Caco-2 (cell line): ENCODE measurements at places on chromosomes 4 and X. TPM values are rescaled to one million over a fixed set of nuclear protein-coding genes. Genes with fewer than 3 reads are reported as not detected.
A peak's percentile ranks its signal among the peaks of the same experiment; 100 is the strongest.

DNA sequence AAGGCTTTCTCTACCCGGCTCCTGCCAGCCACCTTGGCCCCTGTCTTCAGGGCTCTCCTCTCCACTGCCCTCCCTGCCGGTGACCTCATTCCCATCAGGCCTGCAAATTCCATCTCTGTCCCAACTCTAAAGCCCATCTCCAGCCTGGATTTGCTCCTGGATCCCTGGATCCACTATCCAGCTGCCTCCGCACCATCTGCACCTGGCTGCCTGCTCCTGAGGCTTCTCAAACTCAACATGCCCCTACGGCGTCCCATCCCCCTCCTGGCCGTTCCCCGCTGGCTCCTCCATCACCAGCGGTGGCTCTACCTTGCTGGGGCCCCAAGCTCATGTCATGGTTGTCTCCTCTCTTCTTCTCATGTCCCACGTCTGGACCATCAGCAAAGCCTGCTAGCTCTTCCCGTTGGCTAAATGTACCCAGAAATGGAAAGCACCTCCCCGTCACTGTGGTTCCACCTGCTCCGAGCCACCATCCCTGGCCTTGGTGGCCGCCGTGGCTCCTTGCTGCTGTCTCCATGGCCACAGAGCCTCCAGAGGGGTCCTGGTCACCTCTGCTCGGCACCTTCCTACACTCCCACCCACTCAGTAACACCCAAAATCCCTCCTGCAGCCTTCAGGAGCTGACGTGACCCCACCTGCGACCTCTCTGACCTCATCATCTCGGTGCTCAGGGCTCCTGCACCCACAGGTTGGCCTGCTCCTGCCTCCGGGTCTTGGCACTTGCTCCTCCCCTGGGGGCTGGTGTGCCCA, 58.5 kb downstream of the ADRA2C start:
- no peak for DNase-seq

DNA sequence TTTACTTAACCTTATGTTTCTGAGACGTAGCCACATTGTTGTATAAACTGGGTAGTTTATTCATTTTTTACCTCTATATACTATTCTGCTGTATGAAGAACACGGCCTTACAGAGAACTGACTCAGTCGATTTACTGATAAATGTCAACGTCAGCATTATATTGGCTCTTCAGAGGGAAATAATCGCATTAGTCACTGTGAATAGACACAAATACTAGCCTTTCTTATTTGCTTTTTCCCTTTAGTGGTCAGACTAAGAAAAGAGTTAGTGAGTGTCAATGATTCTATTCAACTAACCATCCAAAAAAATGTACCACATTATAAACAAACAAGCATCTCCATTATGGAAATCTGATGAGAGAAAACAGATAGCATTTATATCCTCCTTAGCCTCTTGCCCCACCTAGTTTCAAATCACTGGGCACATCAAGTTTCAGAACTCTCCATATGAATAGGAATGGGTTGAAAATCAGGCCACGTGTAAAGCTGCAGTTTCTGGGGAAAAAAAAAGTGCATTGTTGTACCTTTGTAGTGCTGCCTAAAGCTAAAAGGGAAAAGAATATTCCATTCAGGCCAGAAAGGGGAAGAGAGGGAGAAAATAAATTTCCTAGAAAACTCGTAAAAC, 146.7 kb upstream of the VCX3A start:
- no peak for DNase-seq

DNA sequence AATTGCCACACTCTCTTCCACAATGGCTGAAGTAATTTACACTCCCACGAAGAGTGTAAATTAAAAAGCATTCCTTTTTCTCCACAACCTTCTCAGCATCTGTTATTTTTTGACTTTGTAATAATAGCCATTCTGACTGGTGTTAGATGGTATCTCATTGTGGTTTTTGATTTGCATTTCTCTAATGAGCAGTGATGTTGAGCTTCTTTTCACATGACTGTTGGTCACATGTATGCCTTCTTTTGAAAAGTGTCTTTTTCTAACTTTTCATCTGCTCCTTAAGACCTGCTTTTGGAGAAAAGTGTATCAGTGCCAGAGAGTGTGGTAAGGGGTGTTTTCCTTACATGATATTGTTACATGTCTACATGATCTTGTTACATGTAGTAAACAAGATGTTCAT, 25.7 kb downstream of the GUCY1A1 start:
- no peak for DNase-seq

GRCh38 chr4:75698162-75698962, 25.2 kb upstream of the G3BP2 start:
- DNase-seq: no peak

Gene GAGE2A
- total RNA-seq: not detected in 2 replicates

Gene POU3F4
- total RNA-seq: not detected in 2 replicates

GRCh38 chr4:74501579-74501978, 56.6 kb downstream of the AREG start:
- no peak for DNase-seq

Gene ADH7
- not detected in 2 replicates for total RNA-seq

DNA sequence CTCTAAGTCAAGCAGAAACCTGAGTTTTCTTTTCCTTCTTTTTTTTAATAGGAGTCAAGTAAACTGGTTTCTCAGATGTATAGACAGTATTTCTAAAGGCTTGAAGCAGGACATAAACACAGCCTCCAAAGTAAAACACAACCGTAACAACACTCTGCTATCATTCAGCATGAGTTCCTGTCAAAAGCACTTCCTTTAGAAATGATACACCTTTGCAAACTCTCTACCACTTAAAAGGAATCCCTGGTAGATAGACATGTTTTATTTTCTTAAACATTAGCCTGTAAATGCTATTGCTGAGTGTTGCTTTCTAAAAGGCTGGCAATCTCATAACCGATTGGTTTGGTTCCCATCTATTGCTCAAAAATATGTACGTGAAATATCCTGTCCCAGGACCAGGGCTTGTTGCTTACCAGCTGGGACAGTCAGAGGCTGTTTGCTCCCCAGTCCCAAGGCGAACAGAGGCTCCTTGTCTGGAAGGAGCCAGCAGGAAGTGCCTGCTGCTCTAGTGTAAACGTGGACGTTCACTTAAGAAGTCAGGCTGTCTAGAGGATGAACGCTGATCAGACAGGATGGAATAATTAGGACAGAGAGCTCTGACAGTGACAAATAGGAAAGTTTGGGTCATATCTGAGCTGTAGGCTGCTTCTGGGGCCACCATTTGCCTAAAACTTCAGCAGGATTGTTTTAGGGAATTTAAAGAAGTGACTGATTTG, 173.9 kb upstream of the KLF3 start:
- DNase-seq: no peak

GRCh38 chrX:71532078-71532752, 689 bp upstream of the OGT start:
- peak; percentile 9 for DNase-seq

- DNase-seq: no peak
Measured at GRCh38 chr4:125780164-125780563, 465.4 kb downstream of the FAT4 start.

Gene GABRE
- total RNA-seq: 39.8 and 40.4 TPM in 2 replicates

DNA sequence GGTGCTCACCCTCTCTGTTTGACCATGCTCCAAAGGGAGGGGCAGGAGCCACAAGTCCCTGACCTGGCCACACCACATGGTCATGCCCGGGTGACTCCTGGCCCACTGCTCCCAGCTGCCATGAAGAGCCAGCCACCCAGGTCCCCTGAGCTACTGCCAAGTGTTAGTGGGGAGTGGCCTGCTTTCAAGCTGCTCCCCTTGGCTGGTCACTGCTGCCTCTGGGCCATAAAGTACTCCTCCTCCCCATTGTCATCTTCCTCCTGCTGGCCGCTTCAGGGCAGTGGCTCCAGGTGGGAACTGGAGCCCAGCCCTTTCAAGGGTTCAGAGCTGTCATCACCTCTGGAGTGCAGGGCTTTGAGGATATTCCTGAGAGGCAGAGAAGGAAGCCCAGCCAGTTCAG, 27.3 kb upstream of the RBBP7 start:
- no peak for DNase-seq

DNA sequence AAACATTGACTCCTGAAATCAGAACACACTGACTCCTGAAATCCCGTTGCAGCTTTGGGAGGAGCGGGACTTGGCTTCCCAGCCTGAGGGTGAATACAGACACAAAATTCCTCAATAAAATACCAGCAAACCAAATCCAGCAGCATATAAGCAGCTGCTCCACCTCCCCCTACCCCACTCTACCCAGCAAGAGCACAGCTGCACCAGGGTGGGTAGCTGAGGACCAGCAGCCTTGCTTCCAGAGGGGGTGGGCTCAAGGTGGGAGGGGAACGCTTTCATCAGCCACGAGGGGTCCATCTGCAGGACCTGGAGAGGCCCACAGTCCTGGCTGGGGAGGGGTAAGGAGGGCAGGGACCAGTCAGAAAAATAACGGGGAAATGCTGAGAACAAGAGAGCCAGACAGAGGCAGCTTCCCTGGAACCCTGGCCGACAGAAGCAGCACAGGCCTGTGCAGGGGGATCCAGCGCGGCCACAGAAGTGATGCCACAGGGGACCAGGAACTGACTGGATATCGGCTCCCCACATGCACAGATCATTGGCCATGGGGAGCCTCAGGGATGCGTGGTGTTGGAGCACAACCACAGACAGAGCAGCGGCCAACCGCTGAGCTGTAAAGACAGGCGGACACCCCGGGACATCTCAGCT, 49.8 kb downstream of the FGFRL1 start:
- no peak for DNase-seq

GRCh38 chrX:46994096-46994495, 81.9 kb downstream of the JADE3 start:
- no peak for DNase-seq

DNA sequence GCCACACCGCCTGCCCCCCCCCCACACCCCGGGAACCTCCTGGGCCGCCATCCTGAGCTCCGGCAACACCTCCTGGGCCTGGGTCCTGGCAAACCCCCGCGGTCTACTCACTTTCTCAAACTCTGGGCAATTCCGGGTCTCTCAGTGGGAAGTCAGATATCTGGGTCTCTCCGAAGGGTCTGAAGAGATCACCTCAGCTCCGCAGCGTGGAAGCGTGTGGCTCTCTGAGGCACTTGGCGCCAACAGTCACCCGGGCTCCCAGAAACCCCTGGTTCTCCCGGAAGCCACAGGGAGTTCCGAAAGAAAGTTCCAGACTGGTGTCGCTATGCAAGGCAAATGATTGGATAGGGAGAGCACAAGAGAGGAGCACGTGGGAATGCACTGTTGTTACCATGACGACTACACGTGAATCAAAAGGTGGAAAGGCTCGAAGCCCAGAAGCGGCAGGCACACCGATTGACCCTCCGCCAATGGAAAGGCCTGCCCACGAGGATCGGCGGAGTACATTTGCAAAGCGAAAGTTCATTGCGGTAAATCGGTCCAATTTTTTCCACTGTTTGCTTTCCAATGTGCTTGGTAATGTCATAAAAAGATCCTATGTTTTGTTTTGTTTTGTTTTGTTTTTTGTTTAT, at the start of gene PNMA6E:
PNMA6E (minus strand) TSS at position 218 of the 632 bp plus-strand sequence. CDS start 2,501 bp downstream, outside the sequence.
- no peak for DNase-seq

GRCh38 chrX:63327788-63328187, 23.3 kb downstream of the SPIN4 start:
- DNase-seq: no peak

GRCh38 chrX:85964744-85965143, 82.6 kb downstream of the CHM start:
- DNase-seq: no peak

DNA sequence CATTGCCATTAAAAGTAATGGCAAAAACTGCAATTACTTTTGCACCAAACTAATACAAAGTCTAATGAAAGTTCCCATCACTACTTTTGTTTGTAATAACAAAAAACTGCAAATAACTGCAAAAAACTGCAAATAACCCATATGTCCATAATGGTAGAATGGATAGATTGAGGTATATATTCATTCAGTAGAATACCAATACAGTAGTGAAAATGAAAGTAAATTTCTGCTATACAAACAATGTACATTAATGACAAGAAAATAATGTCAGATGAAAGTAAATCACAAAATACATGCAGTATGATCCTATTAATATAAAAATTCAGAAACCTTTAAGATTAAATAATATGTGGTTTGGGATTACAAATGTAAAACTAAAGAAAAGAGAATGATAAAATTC, 41.3 kb upstream of the CEP135 start:
- no peak for DNase-seq

DNA sequence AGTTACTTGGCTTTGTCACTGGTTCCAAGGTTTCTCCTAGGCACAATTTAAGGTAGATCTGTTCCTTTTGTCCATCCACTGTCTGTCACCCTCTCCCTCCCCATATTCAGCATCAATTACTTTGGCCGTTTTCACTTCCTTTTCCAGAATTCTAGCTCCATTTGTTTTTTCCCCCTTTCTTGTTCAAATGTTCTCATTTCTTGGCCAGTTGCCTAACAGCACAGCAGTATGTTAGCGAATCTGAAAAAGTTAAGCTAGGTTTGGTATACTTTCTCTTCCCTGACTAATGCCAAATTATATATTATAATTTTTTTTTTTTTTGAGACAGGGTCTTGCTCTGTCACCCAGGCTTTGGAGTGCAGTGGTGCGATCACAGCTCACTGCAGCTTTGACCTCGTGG, 409.1 kb upstream of the TEX13C start:
- DNase-seq: no peak

DNA sequence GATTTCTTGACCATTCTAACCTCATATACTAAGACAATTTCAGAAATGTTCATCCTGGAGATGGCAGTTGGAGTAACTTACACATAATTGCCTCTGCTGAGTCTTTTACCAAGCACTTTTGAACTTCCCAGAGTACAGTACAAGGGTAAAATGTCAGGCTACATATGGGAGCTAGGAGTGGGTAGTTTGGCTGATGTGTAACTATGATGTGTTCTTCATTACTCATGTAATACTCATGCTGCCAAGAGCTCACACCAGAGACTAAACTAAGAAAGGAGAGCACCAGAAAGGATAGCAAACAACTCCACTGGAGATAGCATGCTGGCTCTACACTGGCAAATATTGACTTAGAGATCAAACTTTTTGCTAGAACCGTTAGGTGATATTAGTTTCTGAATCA, 194.0 kb downstream of the PDGFRA start:
- no peak for DNase-seq

Gene TEC
- total RNA-seq: 2.0 and 2.2 TPM in 2 replicates

Gene RRH
- 0.34 and 0.37 TPM in 2 replicates for total RNA-seq

Gene TMPRSS11F
- not detected in 2 replicates for total RNA-seq

GRCh38 chr4:15649914-15650545, 5.1 kb downstream of the FBXL5 start:
- DNase-seq: peak; percentile 60

- DNase-seq: no peak
Measured at GRCh38 chrX:43664708-43665107, 8.6 kb downstream of the MAOA start.
